ENCODE measurements at places on chromosomes 5 and 9.

DNA sequence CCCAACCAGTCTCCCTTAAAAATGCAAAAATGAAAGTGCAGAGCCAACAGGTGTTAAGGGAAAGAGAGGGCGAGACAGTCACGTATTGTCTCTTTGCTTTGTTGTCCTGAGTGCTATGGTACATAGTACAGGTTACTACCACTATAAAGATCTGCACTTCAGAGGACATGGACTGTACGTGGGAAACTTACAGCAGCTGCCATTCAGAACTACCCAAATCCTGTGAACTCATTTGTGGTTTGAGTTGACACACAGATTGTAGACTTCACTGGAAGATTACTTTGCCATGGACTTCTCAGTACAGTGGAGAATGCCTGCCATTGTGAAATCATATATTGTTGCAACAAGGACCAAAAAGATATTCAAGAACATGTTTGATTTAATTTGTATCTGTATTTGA lies 34.8 kb downstream of the FBXO38 start:
- no peak for DNase-seq

DNA sequence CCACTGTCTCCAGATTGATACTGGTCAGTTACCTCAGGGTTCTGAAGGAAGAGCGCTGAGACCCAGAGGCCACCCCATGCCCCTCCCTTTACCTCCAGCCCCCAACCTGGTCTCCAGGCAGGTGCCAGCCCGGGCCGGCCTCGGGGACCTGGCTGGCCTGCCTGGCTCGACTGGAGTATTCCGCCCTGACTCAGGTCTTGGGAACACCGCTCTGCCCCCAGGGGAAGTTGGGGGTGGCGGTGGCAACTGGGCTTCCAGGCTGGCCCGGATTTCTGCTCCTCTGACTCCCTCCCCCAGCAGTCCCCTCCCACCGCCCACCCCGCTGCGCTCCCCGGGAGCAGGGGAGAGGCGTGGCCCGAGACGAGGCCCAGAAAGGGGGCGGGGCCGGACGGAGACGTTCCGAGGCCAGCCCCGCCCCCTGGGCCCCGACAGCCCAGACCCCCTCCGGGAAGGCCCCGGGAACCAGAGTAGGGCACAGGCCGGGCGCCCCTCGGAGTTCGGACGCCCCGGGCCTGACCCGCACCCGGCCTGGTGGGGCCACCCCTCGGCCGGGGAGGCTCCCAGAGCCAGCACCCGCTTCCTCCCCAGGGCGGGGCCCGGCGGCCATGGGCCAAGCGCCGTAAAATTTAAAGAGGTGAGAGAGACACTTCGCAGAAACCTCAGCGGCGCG lies 82.5 kb upstream of the ZBTB43 start:
- peak; percentile 87 for DNase-seq

DNA sequence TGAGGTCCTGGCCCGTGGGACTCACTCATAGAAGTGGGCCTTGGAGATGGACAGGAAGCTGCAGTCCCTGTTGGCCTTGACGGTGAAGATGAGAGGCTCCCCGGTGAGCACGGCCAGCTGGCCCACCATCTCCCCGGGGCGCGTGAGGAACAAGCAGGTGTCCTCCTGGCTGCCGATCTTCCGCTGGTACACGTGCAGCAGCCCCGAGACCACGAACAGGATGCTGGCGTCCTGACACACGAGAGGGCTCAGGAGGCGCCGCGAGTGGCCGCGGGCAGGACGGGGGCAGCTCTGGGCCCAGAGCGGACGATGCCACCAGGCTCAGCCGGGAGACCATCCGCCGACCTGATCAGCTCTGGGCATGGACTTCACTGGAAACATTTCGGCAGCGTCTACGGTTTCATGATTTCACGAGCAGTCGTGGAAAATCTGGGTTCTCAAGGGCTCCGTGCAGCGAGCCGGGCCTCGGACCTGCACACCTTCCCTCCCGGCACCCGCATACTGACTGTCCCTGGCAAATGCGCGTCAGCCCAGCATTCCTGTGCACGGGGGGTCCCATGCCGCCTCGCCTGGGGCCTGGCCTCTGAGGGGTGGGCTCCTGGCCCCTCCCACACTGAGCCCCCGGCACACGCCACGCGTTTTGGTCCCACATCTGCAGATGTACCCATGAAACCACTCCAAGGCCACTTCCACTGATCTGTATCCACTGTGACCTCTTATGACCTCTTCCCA lies 41.7 kb upstream of the NSMF start:
- DNase-seq, result no peak

- DNase-seq, result no peak
These were observed 75.7 kb downstream of the FBN2 start for GRCh38 chr5:128462330-128462729.

DNA sequence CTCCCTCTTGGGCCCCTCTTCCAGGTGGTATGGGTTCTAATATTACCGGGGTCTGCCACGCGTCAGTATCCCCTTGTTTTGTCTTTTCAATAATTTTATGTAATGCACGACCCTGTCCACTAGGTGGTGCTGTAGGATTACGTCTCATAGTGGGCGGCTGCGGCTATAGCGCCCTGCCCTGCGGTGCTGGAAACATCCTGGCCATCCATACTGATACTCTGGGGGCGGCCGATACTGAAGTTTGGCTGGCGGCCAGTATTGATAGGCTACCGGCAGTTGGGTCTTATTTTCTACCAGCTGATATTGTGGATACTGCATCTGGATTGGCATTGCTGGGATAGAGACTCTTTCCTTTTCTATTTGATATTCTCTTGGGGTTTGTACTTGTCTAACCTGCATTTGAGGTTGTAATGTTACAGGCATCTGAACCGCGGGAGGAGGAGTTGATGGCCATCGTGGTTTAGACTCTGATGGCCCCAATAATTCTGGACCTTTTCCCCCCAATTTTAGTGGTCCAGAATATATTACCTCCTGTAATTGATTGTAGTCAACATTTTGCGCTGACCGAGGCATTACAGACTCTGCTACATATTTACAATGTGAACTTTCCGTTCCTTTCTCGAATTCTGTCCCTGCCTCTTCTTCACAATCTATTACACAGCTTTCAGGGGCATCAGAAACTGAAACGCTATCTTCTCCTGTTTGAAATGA lies 3.3 kb upstream of the TMEM141 start:
- DNase-seq, result no peak

DNA sequence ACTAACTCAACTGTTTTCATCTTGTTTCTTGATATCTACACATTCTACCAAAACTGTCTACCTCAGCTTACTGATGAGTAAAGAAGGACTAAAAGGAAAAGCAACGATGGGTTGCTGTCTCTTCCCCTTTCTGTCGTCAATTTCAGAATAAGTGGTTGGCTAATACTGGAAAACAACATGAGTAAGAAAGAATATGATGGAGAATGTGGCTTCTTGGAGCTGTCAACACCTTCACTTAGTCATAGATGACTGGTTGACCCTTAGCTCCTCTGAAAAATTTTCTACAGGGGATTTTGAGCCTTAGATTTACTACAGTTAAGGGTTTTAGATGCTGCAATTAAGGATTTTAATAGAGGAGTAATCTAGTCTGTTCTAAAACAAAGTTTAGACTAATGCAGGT lies 797.9 kb downstream of the TLE4 start:
- no peak for DNase-seq

GRCh38 chr9:107213080-107213479 lies 70.0 kb upstream of the RAD23B start:
- DNase-seq, result no peak

DNA sequence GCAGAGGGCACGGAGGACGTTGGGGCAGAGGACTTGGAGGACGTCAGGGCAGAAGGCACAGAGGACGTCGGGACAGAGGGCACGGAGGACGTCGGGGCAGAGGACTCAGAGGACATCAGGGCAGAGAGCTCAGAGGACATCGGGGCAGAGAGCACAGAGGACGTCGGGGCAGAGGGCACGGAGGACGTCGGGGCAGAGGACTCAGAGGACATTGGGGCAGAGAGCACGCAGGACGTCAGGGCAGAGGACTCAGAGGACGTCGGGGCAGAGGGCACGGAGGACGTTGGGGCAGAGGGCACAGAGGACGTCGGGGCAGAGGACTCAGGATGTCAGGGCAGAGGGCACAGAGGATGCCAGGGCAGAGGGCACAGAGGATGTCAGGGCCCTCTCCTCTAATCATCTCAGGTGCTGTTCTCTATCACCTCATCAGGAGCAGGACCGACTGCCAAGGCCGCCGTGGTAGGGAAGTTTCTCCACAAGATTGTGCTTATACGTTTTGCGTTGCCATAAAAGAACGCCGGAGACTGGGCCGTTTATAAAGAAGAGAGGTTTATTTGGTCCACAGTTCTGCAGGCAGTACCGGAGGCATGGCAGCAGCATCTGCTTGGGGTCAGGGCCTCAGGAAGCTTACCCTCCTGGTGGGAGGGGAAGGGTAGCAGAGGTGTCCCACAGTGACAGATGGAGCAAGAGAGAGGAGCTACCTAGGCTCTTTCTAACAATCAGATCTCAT lies 29.4 kb upstream of the ADAMTS2 start:
- DNase-seq, result no peak

- DNase-seq, result no peak
These were observed 36.3 kb upstream of the LRRTM2 start for GRCh38 chr5:138911441-138911840.

- no peak for DNase-seq
These were observed 258.9 kb upstream of the TLE4 start for GRCh38 chr9:79312686-79313421.

- DNase-seq, result no peak
These were observed 145.7 kb upstream of the TRPC7 start for GRCh38 chr5:136511046-136511445.

GRCh38 chr5:36026706-36027465 lies 35.7 kb upstream of the UGT3A1 start:
- no peak for DNase-seq

DNA sequence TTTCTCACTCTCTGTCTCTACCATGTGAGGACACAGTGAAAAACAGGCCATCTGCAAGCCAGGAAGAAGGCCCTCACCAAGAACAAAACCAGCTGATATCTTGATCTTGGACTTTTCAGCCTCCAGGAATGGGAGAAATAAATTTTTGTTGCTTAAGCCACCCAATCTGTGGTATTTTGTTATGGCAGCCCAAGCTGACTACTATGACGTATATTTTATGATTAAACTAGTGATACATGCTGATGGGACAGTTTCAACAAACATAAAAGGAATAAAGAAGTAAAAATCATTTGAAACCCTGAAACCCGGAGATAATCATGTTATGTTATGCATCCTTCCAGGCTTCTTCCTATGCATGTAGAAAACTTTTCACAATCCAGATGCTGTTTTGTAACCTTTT lies 71.5 kb upstream of the ERBIN start:
- no peak for DNase-seq

GRCh38 chr5:168513861-168514428 lies 15.2 kb upstream of the FBLL1 start:
- DNase-seq, result no peak

GRCh38 chr5:177478711-177479646 lies 5.5 kb upstream of the DBN1 start:
- no peak for DNase-seq

GRCh38 chr5:111143910-111144309 lies 51.8 kb downstream of the WDR36 start:
- no peak for DNase-seq

- no peak for DNase-seq
These were observed 7.3 kb downstream of the GPBP1 start for GRCh38 chr5:57181154-57181553.

- no peak for DNase-seq
These were observed 343.3 kb upstream of the TNC start for GRCh38 chr9:115461280-115461679.

DNA sequence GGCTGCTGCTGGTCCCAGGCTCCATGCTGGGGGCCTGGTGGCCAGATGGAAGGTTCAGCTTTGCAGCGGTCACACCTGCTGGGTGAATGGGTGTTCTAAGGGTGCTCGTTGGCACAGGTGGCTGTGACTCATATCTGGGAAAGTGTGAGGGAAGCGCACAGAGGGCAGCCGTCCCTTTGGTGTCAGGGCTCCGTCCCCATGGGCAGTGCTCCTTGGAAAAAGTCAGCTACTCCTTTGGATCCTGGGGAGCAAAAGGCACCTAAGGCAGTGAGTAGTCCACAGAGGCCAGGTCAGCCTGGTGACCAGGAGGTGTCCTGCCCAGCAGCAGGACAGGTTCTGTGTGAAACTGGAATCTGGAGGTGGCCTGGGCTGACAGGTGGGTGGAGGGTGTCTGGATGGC lies 18.4 kb upstream of the GBGT1 start:
- DNase-seq, result no peak

DNA sequence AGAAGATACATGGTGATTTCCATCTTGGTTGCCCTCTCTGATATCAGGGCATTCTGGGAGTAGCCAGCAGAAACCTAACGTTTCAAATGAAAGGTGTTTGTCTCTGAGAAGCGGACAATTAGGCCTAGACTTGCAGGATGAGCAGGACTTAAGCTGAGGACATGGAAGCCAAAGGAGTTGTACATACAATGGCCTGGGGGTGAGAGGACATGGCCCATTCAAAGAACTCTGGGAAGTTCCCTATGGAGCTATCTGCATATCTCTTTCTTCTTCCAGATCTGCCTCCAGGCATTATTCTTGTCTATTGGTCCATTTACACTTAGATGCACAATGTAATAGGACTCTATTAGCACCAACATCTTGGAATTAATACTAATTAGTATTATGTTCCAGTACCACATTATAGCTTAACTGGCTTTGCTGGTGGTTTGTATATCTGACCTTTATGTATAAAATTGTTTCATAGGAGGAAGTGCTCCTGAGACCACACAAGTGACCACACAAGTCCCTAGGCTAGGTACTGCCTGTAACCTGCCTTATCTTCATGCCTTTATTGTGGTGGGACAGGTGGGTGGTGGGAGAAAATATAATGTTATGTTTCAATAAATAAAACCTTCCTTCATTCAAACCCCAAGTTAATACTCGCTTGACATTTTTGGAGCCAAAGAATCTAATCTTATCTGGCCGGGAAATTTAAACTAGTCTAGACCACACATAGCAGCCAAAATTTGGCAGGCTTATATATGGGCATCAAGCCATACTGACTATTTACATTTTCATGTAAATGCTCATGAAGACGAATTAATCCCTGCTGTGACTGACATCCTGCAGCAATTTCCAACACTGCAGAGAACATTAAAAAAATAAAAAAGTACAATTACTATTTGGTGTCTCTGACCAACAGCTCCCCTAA lies 52.1 kb upstream of the EQTN start:
- DNase-seq, result no peak

All from GM06990 (cell line).